EH (cell line): ENCODE measurements at places on chromosomes 16 and 17.

DNA sequence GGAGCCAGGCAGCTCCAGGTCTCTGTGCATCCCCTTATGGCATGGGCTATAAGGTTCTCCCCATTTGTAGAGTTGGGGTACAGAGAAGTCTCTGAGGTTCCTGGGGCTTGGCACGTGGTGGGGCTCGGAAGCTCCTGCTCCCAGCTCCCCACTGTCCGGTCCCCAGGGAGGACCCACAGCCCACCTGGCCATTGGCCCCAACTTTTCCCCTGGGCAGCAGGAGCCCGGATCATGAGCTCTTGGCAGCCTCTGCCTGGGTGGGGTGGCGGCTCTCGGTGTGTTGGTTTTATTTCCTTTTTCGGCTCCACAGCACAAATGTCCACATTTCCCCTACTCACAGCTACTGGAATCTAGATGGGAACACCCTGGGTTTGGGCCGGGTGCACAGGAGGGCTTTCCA, 30.5 kb downstream of the GSE1 start:
- DNase-seq = no peak

DNA sequence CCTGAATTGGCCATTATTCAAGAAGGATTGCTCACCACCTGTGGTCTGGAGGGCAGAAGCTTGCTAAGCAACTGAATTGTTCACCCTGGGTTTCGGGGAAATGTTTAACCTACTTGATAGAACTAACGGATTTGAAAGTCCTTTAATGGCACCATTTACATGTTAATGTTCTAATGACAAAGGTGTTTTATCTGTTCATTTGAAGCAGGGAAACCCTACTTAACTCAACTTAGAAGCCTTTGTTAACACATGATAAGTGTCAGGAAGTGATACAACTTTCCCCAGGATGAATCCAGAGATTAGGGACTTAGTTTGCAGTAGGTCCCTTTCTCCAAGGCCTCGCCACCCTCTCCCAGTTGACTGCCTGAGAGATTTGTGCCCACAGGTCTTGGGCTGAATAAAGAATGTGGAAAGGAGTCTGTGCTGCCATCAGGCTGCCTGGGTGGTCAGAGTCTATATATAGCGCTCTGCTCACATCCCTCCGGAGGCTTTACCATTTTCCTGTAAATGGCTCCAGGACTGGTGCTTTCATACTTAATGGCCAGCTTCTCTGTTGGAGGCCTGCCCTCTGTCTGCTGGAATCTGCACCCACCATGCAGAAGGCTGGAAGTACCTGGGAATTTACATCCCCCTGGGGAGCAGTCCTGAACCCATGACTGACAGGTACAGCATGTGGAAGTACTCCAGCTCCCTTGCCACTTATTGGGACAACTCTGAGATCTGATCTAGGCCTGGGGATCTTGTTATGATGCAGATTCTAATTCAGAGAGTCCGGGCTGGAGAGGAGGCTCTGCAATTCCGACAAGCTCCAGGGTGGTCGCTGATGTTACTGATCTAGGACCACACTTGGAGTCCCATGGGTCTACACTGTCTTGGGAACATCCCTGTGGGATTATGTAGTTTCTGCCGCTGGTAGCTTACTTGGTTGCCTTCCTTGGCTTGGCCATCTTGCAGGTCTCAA, 99.9 kb downstream of the ASIC2 start:
- DNase-seq = no peak

DNA sequence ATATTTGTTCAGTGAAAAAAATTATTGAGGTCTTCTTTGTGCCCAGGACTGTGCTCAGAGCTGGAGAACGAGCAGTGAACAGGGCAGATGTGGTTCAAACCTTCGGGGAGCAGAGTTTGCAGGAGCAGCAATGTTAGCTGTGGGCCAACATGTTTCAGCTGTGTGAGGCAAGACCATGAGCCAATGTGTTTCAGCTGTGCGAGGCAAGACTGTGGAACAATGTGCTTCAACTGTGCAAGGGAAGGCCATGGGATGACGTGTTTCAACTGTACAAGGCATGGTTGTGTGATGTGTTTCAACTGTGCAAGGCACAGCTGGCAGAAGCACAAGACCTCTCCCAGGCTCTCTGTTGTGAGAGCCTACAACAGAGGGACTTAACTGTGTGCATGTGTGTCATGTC, 35.2 kb upstream of the SDK2 start:
- no peak for DNase-seq

DNA sequence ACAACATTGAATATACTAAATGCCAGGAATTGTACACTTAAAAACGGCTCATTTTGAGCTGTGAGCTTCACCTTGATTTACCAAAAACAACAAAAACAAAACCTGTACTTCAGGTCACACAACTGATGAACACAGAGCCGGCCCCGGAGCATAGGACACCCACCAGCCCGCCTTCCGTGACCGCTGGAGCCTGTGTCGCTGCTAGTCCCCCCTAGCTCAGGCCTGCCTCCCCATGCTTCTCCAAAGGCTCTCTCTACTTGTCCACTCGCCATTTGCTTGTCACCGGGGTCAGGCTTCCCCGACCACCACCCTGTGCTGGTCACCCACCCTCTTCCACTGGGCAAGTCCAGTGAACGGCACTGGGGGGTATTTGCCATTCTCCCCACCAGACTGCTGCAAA, 113.8 kb upstream of the TNRC6C start:
- DNase-seq = no peak

DNA sequence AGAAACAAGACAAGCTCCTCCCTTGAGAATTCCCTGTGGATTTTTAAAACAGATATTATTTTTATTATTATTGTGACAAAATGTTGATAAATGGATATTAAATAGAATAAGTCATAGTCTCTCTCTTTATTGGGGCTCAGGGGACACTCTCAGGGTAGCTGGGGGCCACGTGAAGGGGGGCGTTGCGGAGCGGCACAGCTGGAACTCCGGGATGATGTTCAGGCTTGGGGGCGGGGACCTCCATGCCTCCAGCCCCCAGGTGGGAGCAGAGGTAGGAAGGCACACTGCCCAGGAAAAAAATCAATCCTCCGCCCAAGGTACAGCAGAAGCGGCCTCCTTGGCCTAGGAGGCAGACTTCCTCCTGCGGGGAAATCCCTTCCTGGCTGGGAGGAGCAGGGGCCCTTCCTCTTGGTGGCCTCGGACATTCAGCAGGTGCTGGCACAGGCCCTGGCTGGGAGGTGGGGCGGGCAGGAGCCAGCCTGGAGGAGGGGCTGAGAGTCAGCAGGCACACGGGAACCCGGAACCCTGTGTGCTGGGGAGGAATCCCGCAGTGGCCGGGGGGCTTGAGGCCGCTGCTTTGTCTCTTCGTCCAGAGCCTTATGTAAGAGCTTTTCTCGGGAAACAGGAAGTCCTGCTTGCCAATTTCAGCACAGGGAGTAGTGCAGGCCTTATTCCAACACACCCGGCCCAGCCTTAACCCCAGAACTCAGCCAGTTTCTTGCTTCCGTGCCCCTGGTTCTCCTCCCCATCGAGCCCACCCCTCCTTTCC, 591 bp upstream of the TNFSF13 start:
- DNase-seq = peak; percentile 52

DNA sequence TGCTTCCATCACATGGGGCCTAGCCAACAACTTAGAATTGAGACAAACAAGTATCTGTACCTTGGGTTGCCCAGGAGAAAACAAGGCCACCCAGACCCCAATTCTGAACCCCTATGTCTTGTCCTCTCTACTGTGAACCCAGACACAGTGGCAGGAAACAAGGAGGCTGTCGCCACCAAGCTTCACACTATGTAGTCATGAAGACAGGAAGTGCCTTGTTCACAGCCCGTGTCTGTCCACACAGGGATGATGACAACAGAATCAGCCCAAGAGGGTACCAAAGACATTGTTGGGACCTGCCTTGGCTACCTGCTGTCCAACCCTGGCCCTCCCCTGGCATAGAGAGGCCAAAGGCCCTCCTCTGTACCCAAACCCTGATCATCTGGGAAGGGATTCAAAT, 84.8 kb downstream of the CDYL2 start:
- no peak for DNase-seq

GRCh38 chr17:29131814-29132682, 48.1 kb downstream of the MYO18A start:
- DNase-seq = peak; percentile 95

- DNase-seq = no peak
Observed at GRCh38 chr16:85570213-85570734, 42.8 kb upstream of the GSE1 start.

DNA sequence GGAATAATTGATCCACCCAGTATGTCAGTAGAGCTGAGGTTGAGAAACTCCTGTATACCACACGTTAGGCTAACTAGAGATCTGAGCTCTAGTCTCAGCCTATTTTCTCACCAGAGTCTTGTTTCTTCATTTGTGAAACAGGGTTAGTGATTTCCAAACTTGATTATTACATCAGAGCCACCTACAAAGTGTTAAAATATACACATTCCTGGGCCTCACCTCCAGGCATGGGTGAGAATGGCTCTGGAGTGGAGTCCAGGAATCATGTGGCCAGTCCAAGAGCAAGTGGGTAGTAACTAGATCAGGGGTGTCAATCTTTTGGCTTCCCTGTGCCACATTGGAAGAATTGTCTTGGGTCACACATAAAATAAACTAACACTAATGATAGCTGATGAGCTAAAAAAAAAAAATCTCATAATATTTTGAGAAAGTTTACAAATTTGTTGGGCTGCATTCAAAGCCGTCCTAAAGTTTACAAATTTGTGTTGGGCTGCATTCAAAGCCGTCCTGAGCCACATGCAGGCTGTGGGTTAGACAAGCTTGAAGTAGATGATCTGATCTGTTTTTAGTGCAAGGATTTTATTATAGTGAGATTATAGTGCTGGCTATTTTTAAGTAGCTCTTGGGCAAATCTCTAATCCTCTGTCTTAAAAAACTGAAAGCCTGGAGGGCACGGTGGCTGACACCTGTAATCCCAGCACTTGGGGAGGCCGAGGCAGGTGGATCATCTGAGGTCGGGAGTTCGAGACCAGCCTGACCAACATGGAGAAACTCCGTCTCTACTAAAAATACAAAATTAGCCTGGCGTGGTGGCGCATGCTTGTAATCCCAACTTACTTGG, 20.4 kb downstream of the PRCD start:
- no peak for DNase-seq

DNA sequence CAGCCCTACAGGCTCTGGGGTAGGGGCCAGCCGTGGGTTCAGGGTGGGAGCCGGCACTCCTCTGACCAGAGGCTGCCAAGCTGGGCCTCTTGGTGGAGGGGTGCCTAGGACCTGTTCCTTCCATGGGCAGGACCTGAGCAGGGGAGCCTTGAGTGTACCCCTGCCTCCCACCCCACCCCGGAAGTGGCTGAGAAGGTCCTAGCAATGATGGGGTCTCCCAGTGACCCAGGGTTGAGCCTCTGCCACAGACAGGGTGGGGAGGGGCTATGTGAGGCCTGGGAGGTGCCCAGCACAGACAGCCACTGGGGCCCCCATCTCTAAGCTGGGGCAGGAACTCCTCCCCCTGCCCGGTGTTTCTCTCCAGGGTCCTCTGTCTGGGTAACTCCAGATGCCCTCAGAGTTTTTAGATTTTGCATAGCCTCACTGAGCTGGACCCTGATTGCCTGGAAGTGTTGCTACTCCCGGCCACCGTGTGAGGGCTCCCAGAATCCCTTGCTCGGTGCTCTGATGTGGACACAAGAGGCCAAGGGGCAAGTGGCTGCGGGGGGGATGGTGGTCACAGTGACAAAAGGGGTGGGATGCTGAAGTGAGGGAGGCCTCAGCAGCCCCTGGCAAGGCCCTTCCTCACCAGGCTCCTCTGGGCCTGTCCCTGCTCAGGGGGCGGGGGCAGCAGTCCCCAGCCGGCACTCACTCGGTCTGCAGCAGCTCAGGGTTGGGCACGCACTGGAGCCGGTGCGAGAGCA, 6.4 kb upstream of the MTSS2 start:
- DNase-seq = no peak

GRCh38 chr16:68656751-68657150, 11.6 kb downstream of the CDH3 start:
- no peak for DNase-seq

GRCh38 chr16:88306860-88307545, 75.8 kb upstream of the ZNF469 start:
- peak; percentile 99 for DNase-seq

DNA sequence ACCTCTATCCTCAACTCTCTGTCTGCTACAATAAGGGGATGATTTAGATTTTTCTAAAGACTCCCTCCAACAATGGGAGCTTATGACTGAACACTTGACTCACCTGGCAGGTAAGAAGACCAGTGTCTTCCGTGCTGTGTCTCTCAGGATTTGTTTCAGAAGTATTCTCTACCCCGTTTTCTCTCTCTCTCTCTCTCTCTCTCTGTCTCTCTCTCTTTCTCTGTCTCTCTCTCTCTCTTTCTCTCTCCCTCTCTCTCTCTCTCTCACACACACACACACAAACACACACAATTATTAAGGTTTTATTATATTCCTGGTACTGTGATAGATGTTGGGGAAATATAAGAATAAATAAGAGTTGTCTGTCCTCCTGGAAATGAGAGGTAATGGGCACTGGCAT, 263.9 kb downstream of the TOX3 start:
- DNase-seq = no peak

GRCh38 chr16:80759419-80760162, 44.8 kb downstream of the CDYL2 start:
- DNase-seq = no peak

- no peak for DNase-seq
Observed at GRCh38 chr16:638034-638543, 2.0 kb upstream of the METTL26 start.

DNA sequence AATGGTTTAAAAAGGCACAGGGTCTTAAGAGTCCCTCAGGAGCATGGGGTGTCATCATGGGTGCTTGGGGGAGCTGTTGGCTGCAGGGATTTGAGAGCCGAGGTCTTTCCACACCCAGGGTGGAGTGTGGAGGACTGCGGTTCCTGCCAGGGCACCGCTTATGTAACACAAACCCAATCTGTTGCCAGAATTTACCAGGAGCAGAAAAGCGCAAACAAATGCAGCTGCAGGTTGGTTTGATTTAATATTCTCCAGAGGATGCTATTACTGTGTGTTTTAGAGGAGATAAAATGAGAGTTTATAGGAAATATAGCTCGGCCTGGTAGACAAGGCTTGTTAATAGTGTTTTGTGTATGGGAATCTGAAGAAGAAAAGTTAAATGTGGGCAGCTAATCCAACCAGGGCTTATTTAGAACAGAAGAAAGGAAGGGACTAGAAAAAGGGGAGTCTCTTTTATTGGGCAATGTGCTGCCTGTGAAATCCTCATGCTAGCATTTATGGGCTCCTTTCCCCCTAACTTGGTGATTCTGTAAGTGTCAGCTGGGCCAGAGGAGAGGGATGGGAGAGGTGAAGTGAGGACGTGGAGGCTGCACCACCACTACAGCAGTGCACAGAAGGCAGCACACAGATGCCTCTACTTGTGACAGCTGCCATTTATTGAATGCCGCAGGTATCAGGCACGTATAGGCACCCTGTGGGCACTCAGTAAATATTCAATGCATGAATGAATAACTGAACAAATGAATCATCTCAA, 174.7 kb downstream of the KATNIP start:
- no peak for DNase-seq

DNA sequence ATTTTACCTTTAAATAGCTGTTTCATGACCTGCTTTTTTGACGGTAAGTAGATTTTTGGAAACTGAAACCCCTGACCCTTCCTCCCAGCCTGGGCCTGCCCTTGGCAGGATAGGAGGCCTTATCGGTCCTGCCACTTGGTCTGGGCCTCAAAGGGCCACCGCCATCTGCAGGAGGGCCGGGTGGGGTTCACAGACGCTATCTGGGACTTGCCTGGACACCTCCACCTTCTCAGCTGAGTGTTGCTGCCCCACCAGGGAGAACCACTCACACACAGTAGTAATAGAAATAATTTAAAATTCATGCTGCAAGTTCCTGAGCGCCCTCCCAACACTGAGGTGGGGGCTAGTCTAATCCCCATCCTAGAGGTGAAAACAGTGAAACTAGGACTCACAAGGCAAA, 4.6 kb upstream of the NPRL3 start:
- no peak for DNase-seq

GRCh38 chr16:67294938-67295361, 15.6 kb downstream of the PLEKHG4 start:
- peak; percentile 71 for DNase-seq

GRCh38 chr17:29711588-29712385, 89.1 kb upstream of the CORO6 start:
- DNase-seq = no peak
